ENCODE measurements at places on chromosomes 5 and 9. TPM values are rescaled to one million over a fixed set of nuclear protein-coding genes. Genes with fewer than 3 reads are reported as not detected.

DNA sequence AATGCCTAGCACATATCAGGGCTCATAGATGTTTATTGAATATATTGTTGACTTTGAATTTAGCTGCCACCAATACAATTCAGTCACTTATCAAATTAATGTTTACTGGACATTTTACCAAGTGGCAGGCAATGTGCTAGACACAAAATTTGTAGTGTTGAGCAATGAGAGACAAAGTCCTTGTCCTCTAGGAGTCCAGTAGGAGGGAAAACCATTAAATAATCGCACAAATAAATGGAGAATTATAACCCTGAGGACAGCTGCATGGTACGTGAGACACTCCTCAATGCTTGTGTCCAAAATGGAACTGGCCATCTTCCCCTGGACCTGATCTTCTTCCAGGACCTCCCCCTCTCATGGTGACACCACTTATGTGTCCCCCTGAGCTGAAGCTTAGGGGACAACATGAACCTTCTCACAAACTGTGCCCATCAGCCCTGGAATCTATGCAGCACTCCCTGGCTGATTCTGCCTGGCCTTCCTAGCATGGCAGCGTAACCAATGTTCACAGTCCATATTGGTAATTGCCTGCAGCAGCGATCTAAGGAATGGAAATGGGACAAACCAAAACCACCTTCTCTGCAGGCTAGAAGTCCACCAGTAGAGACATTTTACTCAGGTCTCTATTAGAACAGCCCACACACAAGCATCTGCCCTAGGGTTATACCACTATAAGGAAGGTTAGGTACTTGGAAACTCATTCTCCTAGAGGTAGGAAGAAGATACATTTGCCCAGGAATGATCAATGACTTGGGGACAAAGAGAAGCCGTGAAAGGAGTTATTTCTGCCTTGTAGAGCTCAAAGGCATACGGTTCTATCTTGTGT lies 75.5 kb downstream of the FGF1 start:
- no peak for DNase-seq

- DNase-seq: no peak
Measured at GRCh38 chr9:122367065-122367464, 3.8 kb upstream of the PTGS1 start.

DNA sequence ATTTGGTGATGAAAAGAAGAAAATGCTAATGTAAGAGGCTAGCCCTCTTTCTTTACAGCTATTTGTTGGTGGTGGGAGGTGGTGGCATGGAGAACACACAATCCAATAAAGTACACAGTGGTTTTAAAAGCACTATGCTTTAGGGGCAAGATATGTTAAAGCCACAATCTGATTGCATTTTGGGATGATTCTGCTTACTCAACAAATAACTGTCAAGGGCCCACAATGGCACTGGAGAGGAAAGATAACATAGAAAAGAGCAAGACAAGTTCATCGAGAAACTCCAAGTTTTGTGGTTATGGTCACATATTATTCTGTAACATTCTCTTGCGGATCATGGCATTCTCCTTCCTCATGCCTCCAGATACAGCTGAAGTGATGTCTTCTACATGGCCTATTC lies 38.8 kb downstream of the OTP start:
- no peak for DNase-seq

DNA sequence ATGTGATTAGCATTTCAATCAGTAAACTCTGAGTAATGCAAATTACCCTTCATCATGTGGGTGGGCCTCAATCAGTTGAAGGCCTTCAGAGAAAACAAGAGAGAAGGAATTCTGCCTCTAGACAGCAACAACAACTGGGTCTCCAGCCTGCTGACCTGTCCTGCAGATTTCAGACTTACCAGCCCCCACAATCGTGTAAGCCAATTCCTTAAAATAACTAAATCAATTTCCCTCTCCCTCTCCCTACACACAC lies 41.7 kb upstream of the FBXW11 start:
- no peak for DNase-seq

The GRAMD2B gene
- 4.4 TPM for polyA plus RNA-seq

The CCDC192 gene
- polyA plus RNA-seq: not detected

The LURAP1L gene
- not detected for polyA plus RNA-seq

Measured in immature natural killer cell (primary cell).